Kidney glomerular epithelial cell (primary cell): ENCODE measurements at places on chromosomes 16 and 17.

DNA sequence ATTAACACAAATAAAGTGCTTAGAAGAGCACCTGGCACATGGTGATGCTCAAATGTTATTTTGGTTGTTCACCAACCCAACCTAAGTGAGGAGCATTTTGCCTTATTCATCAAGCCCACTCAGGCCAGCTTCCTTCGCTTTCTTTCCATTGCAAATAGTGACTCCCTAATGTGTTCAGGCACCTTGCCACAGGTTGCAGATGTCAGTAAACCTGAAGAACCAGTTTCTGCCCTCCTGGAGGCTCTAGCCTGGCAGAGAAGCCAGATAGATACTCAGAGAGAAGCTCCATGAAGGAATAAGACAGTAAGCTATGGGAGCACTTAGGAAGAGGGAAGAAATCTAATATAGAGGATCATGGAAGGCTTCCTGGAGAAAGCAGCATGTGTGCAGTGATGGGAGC is 23.9 kb downstream of the GPR139 start:
- no peak for DNase-seq

GRCh38 chr17:50966163-50966666 is 100.1 kb upstream of the TOB1 start:
- DNase-seq = no peak

DNA sequence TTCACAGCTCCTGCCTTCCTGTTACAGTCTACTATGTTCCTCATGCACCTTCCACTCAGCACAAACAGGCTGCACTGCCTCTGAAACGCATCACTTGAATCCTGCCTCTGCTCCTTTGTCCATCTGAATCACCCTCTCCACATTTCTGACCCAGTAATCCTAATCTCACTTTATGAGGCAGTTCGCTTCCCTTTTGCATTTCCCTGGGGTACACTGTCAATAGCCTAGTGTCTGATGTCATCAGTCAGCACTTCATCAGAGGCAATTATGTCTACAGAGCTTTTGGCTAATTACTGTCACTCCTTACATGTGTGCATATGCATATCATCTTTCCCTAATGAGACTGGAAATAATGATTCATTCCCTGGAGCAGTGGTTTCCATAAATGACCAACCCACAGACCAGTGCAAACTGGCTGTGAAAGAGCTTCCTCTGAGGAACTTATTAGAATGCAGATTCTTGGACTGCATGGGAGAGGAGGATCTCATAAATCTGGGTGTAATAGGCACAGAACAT is 23.6 kb downstream of the CA4 start:
- no peak for DNase-seq

GRCh38 chr17:58531661-58532554 is 17.5 kb upstream of the MTMR4 start:
- DNase-seq = no peak

DNA sequence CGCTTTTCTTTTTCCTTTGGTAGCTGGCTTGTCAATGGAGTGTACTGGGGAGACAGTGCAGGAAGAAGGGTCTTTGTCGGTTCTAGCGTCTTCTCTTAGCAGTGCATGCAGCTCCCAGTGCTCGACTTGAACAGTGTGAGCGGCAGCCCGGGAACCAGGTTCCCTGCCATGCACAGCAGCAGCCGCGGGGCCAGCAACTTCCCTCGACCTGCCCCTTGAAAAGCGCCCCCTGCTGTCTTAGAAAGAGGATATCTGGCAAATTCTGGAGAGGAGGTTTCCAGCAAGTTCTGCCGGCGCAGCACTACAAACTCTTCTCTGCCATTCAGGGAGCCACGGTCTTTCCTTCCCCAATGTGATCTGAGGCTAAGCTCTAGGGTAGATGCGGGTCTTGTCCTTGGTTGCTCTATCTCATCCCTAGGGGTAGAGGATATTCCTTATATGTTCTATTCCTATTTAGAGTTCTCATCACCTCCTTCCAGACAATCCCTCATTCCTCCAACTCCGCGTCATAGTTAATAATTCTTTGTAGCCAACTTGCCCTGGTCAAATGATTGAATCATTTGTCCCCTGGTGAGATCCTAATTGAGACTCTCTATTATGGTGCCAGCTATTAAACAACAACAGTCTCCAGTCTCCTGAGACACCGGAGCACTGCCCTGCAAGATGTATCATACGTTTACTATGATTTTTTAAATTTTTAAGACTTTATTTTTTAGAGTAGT is 451.3 kb downstream of the PMP22 start:
- DNase-seq = no peak

- DNase-seq = no peak
Observed at GRCh38 chr17:4598776-4599504, 14.6 kb downstream of the SMTNL2 start.

- DNase-seq = no peak
Observed at GRCh38 chr17:57853695-57854094, 3.9 kb upstream of the MRPS23 start.

DNA sequence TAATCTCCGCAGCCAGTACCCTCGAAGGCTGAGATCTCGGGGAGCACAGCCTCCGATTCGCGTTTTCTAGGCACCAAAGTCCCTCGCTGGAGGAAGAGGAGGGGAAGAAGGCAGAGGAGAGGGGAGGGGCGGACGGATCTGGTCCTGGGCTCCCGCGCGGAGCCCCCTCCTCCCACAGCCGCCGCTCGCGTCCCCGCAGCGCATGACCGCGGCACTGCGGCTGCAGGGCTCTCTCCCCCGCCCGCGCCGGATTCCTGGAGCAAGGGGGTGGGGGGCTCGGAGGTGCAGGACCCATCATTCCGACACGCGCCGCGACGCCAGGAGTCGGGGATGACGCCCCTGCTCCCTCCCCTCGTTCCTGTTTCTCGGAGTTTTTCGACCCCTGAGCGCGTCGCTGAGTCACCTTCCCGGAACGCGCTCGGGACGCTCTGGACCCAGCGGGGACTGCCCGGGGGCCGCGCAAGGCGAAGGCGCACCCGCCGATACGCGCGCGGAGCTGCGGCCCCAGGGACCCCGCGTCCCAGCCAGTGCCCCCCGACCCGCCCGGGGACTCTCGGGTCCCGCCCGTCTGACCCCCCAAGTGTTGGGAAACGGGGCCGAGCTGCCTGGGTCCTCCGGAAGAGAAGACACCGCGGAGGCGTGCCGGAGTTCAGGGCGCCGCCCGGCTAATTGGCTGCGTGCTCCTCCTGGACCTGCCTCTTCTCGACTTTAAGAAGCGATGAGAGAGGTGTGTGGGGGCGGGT is 1.4 kb upstream of the SPHK1 start:
- peak; percentile 61 for DNase-seq

GRCh38 chr17:51275381-51275780 is 15.0 kb downstream of the UTP18 start:
- no peak for DNase-seq

GRCh38 chr17:31857920-31858641 is 963 bp downstream of the COPRS start:
- no peak for DNase-seq

DNA sequence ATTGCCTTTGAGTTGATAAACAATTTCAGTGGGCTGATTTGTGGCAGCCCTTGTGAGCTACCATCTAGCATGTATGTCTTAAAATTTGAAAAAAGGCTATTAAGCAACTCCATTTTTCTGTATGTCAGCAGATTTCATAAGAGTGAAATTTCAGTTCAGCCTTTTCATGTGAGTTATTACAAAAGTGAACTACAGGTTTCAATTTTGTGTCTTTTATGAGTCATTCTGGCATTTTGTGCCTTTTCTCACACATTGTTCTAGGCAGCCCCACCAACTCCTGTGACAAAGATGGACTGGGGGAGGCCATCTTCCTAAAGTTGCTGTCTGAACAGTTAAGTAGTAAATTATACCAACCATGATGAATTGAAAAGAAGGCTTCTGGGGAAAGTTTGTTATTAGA is 52.1 kb downstream of the USP10 start:
- DNase-seq = no peak

DNA sequence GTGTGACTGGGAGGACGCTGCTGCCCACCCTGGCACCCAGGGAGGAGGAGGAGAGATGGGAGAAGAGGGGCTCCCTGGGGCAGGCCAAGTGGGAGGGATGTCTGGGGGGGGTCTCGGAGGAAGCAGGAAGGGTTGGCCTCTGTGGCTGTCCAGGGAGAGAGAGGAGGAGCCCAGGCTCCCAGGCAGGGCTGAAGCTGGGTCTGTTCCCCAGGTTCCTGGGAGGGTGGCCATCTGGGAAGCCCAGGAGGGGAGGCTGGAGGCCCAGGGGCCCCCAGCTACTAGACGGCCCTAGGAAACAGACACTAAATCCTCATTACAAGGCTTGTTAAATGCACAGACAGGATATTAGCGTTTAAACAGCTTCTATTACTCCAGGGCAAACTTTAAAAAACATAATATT is 139.8 kb downstream of the ENGASE start:
- DNase-seq = no peak

- no peak for DNase-seq
Observed at GRCh38 chr17:74860229-74860871, 665 bp upstream of the GRIN2C start.

DNA sequence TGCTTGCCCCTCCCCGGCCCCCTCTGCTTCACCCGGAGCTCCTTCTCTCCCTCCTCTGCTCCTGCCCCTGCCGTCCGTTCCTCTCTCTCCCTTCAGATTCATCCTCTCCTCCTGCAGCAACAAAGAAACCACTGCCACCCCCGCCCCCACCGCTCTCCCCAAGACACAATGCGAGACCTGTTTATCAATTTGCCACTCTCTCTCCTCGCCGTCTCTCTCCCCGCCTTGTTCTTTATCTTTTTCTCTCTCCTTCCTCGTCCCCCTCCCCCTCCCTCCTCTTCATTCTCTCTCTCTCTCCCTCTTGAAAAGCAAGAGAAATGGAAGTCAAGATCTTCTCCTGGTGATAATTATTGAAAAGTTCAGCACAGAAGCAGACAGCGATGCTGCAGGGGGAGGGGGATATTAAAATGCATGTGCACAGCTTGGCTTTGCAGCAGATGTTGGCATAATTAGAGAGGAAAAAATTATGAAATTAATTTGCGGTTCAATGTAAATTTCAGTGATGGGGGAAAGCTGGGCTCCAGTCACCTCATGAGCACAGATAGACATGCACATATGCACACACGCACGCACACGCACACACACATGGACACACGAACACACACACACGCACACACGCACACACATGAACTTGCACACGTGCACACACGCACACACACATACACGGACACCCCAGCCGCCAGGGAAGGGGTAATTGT is 58.1 kb upstream of the CBFA2T3 start:
- no peak for DNase-seq

DNA sequence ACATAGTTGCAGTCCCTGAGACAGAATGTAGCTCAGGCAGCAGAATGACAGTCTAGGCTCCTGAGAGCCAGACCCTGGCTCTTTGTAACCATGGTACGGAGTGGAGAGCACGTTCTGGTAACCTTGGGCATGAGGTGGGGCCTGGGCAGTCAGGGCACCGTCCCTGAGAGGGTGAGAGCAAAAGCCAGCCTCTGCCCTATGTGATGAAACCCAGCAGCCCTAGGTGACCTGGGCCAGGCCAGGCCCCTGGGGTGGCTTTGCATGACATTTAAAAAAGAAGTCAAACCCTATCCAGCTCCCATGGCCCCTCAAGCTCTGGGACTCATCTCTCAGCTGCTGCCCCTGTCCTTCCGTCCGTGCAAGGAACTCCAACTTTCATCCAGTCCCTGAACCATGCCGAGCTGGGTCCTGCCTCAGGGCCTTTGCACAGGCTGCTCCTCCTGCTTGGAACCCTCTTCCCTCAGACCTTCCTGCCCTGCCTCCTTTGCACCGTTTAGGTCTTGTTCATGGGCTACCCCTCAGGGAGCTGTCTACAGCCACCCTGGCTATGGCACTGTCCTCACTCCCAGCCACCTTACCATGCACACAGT is 188.6 kb downstream of the NTN1 start:
- no peak for DNase-seq

DNA sequence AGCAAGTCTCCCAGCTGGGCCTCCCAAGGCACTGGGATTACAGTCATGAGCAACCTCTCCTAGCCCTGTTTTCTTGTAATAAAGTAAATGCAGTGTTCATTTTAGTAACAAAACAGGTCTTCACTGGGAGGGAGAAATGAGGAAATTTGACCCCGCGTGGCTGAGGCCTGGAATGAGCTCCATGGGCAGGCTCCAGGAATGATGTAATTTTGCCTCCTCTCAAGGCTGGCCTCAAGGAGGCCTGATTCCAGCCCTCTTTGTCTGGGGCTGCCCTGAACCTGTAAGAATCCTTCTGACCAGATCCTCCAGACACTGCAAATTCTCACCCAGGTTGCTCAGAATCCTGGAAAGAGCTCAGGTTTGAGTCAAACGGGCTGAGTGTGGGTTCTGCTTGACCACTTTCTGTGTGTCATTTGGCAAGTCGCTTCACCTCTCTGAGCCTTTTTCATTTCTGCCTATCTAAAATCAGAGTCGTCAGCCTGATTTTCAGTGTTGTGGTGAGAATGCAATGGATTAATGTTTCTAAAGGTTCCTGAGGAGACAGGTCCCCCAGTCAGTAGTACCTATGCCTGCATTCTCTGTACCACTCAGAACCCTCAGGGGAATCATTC is 57.1 kb downstream of the RAB11FIP4 start:
- DNase-seq = no peak

GRCh38 chr17:70882504-70882903 is 713.2 kb downstream of the KCNJ2 start:
- no peak for DNase-seq

DNA sequence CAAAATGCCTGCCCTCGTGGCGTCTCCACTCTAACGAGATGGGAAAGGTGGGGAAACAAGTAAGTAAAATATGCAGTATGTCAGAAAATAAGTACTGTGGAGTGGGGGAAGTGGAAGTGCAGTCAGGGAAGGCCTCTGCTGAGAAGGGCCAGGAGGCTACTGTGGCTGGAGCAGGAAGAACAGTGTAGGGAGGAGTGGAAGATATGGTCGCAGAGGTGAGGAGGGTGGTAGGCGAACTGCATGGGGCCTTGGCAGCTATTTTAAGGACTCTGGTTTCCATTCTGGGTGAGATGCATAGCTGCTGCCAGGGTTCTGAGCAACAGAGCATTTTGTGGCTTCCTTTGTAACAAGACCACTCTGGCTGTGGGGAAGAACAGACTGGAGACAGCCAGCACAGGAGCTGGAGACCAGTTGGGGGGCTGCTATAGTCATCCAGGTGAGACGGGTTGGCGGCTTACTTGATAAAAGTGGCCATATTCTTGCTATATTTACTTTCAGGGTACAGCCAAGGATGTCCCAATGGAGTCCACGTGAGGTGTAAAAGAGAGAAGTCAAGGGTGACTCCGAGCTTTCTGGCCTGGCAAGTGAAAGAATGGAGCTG is 42.6 kb downstream of the CYTH1 start:
- no peak for DNase-seq

- no peak for DNase-seq
Observed at GRCh38 chr16:53154513-53154912, 99.7 kb downstream of the CHD9 start.

DNA sequence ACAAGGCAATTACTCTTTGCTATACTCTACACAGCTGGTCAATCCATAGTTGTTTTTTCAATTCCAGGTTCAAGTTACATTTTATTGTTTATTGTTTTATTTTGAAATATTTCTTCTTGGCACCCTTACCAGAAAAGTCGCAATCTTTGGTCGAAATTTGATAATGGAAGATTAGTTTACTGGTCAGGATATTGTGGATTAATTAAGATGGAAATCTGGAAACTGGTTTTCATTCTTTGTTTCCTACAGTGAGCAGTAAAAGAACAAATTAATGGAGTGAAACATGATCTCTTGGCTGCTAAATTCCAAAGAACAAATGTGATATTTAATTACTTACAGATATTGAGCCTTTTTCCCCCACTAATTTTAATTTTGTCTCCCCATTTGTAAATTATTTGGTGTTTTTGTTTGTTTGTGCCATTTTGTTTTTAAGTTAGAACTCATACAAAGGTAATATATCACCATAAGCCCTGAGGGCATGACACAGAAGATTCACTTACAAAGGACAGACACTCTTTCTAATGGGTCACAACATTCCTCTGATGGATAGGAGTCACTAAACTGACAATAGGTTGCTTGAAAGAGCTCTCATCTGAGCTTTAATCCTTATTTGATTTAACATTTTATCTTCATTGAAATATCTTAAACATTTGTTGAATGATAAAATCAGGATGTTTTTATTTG is 700.2 kb downstream of the KCNJ2 start:
- no peak for DNase-seq
